AG08396 (cell line): ENCODE measurements at places on chromosomes 7 and 10.

GRCh38 chr7:30598121-30598876 lies 3.6 kb downstream of the GARS1 start:
- no peak for DNase-seq

DNA sequence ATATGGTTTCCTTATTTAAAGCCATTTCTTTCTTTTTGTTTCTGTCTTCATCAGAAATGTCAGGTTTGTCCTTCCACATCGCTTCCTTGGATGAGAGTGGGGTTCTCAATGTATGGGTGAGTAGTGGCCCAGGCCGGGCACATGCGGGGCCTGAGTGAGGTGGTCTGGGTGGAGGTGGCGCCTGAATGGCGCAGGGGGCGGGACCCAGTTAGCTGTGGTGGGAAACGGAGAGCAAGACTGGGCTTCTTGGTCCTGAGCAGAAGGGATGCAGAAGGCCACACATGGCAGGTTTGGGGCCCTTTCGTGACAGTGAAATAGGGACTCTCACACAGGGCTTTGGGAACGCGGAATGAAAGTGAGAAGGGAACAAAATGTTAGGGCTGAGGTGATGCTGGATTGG lies 70.0 kb downstream of the DYNC2I1 start:
- DNase-seq, result no peak

GRCh38 chr10:1267568-1267967 lies 211.4 kb downstream of the WDR37 start:
- no peak for DNase-seq

- DNase-seq, result no peak
Measured at GRCh38 chr10:1214071-1214675, 158.0 kb downstream of the WDR37 start.
